ENCODE measurements at places on chromosomes 7 and 10.
A peak's percentile ranks its signal among the peaks of the same experiment; 100 is the strongest.

GRCh38 chr7:17140406-17140805, 158.0 kb upstream of the AHR start:
- DNase-seq, result no peak

DNA sequence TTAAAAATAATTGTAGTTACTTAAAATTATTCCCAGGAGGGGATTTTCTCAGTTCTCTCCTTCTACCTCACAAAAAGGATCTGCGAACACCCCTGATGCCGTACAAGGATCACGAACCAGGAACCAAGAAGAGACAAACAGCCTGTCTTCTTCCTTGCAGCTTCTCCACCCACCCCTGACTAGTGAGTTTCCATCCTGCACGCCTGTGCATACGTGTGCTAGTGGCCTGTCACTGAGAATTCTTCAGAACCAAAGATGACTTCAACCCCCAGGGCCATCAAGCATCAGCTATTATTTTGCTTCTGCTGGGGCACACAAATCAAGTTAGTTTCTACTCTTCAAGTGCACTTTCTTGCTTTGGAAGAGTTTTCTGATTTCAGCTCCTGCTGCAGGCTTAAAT, 175.5 kb upstream of the KLF6 start:
- DNase-seq, result no peak

- DNase-seq, result peak; percentile 91
Observed at GRCh38 chr10:22316286-22317075, at the start of gene COMMD3. Gene COMMD3, plus strand, starts transcription at chr10:22316388. Its CDS starts 30 bp downstream, at chr10:22316418.

DNA sequence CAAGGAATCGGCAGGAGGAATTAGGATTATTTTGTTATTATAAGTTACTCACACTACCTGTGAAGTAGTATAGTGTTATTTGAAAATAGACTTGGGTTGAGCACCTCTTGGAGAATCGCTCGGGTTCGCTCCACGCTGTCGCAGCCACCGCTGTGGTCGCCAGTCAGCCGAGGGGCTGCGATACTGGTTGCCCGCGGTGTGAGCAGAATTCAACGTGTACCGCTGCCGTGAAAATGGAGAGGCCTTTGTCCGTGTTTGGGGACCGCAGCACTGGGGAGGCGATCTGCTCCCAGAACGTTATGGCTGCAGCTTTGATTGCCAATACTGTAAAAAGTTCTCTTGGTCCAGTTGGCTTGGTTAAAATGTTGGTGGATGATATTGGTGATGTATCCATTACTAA, 117.2 kb downstream of the C7orf25 start:
- no peak for DNase-seq

GRCh38 chr10:82267014-82267413, 392.0 kb downstream of the NRG3 start:
- no peak for DNase-seq

GRCh38 chr10:96548589-96548988, 34.9 kb upstream of the TLL2 start:
- DNase-seq, result no peak

DNA sequence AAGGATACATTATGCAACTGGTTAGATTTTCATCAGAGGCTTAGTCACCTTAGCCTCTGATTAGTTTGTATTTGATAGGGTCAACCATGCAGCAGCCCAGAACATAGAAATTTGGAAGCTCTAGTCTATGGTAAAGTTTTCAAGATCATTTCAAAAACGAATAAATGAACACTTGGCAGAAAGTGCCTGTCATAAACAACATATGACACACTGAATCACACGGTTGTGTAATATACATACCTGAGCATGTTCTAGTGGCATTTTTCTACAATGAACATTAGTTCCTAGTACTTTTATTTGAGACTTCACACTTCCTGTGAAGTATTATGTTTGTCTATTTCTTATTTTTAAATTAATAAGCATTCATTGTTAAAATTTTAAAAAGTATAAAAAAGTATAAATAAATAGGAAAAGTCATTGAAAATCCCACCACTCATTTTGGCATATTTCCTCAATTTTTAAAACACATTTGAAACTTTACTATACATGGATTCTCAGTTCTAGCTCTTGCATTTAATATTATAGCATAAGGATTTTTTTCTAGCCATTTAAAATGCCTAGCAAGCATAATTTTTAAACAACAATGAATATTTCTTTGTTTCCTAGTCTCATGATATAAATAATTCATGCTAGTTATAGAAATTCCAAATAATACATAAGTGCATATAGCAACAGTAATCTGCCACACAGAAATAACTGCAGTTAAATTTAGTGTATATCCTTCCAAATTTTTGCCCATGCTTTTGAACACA, 25.7 kb upstream of the PRPS1L1 start:
- DNase-seq, result no peak

GRCh38 chr7:20249920-20250319, 32.7 kb upstream of the MACC1 start:
- DNase-seq, result no peak

GRCh38 chr10:14781763-14782162, 7.1 kb upstream of the FAM107B start:
- DNase-seq, result no peak

DNA sequence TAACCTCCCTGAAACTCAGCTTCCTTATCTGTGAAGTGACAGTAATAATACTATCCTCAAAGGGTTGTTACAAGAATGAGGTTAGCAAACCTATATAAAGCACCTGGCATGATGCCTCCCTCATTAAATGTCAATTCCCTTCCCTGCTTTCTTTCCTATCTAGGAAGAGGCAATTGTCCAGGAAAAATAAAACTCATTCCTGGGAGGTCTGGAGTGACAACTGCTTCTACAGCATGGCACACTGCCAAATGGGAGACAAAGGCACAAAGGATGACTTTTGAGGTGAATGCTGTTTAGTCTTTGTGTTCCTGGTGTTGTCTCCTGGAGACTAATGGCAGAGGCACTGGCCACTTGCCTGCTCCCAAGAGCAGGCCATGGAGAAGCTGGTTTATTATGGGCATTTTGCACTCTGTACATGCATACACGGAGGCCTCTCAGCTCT, 32.2 kb upstream of the PDE1C start:
- DNase-seq, result no peak

DNA sequence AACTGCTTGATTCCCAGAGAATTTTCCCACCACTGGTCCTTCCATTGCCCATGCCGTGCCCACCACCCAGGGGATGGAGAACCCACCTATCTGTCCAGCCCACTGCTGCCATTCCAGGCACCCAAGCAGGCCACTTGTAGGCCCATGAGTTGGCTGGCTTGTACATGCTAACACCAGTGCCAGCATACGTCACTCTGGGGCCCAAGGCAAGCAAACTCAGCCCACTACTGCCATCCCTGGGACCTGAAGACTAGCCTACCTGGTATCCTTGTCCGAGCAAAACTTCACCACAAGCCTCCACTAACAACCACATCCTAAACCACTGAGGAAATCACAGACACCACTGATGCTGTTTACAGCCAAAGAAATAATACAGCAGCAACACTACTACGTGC, 44.7 kb upstream of the CDK6 start:
- DNase-seq, result no peak

- peak; percentile 22 for DNase-seq
Observed at GRCh38 chr7:80771523-80771922, 133.1 kb downstream of the CD36 start.

DNA sequence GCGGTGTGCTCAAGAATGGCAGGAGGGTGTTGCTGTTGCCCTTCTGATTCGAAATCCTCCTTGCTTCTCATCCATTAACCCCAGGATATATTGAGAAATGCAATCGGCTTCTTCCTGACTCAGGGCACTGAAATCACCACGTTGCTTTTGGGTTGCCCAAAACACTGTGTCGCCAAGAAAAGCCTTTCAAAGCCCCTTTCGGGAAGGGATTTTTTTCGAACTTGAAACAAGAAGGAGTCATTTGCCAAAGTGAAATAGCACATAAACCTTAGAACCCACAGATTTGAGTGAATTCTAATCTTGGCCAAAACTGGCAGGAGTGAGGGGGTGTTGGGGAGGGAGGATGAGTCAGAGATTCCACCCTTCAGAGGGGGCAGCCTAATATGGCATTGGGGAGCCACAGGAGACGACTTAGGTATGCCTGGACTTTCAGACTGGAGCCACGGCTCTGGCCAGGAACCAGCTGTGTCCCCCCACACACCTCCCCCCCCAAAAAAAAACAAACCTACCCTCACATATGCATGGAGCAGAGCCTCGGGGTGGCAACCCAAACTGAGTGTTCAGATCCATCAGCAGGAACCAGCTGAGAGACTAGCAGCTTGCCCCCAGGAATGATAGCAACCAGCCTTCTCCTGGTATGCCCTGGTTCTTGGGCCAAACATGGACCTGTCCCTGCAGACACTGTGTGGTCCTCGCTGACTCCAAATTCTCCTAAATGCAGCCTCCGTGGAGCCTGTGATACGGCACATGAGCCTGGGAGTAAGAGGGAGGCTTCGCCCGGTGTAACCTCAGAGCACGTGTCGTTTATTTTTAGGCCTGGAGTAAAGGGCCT, 138.4 kb downstream of the FGFR2 start:
- DNase-seq, result no peak

- no peak for DNase-seq
Observed at GRCh38 chr7:158774952-158775351, 54.4 kb downstream of the ESYT2 start.

Measured in small intestine (tissue), 16 donors.